Substantia nigra (tissue), 51 donors: ENCODE measurements at places on chromosomes 11 and 22.

DNA sequence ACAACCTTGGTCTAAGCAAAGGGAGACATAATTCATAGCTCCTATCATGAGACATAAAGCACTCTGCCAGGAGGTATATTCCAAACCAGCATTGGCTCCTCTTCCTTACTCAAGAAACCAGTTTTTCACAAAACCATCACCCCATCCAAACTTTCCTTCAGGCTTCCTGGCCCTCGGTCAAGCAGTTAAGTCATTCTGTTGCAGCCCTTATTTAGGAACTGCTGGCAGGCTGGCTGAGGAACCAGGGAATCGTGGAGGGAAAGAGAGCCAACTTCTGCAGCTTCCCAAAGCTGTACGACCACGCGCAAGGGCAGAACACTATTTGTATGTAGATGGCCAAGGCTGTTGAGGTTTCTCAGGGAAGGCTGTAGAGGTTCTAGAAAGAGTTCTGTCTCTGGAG is 680 bp downstream of the IFT46 start:
- DNase-seq: no peak

- DNase-seq: no peak
Observed at GRCh38 chr22:39999144-39999757, 4.5 kb downstream of the FAM83F start.

DNA sequence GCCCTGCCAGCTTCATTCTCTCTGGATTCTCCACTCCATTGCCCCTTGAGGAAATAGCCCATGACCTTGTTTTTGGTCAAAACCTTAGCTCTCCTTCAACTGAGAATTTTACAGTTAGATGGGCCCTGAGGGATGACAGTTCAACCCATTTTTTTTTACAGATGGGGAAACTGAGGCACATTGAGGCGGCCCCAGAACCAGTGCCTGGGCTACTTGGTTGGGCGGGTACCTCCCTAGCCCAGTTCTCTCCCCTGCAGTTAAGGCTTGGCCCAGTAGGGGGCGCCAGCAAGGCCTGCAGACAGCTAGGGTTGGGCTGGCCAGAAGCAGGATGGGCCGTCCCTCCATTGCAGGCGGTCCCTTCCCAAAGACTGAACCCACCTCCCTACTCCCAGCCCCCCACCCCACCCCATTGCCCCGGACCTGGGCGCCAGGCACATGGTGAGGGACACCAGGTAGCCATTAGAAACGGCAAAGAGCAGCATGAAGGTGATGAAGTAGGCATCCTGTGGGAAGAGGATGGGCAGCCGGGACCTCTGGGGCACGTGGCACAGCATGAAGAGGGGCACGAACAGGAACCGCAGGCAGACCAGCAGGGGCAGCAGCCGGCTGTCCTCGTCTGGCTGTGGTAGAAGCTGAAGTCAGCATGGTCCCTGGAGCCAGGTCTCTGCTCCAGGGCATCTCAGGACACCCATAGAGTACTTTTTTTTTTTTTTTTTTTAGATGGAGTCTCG is 7.6 kb downstream of the SLC29A2 start:
- DNase-seq: no peak

GRCh38 chr11:99584830-99585229 is 564.1 kb downstream of the CNTN5 start:
- DNase-seq: no peak

DNA sequence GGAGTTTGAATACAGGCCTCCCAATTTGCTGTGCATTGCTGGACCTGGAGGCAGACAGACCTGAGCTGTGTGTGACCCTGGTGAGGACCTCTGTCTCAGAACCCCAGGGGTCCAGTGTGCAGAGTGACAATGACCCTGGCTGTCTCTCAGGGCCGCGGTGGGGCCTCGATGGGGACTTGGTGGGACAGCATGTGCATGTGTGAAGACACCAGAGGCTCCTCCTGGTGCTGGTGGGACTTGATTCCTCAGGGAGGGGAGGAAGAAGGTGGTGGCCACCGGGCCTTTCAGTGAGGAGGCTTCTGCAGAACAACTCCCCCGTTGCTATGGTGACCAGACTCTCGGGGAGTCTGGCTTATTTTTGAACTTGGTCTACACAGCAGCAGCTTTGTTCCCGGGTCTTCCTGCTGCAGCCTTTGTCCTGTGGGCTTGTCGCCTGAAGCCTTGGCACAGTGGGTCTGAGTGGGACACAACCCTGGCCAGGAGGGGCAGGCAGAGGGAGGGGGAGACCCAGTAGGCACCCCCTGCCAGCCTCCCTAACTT is 35.3 kb downstream of the MCM5 start:
- DNase-seq: no peak
